Astrocyte of the spinal cord (primary cell): ENCODE measurements at places on chromosomes 2 and 18.

- DNase-seq: peak; percentile 22
These were observed 231.5 kb upstream of the SPRED2 start for GRCh38 chr2:65663831-65664407.

DNA sequence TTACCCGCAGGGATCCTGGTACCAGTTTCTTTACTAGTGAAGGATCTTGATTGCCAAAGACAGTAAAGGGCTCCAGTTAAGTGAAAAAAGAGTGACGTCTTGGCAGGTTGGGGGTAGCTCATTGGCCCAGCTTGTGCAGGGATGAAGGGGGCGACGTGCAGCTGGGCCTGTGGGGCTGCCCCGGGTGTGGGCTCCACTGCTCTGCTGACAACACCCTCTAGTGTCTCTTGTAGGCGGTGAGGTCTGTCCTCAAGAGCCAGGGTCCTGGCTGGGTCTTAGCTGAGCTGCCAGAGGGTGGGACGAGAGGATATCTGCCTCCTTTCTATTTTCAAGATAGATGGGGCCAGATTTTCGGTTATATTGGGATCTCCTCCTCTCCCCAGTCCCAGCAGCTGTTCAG, 6.1 kb downstream of the ARHGEF4 start:
- DNase-seq: no peak

GRCh38 chr2:192579965-192580700, 385.4 kb upstream of the TMEFF2 start:
- no peak for DNase-seq

- DNase-seq: peak; percentile 49
These were observed at the start of gene NETO1 for GRCh38 chr18:72867746-72868584. Gene NETO1, minus strand, starts transcription at chr18:72867987. Its CDS starts 696 bp downstream, at chr18:72867291.

DNA sequence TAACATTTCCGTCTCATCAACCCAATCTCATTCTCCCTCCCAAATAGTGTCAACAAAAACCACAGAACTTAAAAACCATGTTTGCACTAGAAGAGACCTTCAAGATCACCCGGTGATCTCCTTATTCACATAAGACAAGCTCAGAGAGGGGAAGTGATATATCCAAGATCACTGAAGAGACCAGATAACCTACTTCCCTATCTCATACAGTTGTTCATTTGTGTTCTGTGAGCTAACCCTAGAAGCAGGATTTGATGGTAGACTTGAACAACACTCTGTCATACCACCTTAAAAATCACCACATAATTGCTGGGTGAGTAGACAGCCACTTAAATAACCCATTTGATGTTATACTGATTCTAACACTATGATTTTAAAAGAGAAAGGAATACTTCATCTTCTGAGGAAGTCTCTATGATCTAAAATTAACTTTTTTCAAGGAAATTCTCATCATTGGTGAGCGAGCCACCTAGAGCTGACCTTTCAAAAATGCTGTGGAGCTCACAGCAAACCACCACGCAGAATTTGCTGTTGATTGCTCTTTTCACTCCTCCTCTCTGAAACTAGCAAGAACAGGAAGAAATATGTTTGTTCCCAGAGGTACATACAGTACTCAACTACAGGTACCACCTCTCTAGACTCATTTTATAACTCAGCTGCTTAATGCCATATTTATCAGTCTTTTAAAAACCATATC, 15.1 kb downstream of the AAK1 start:
- DNase-seq: no peak

DNA sequence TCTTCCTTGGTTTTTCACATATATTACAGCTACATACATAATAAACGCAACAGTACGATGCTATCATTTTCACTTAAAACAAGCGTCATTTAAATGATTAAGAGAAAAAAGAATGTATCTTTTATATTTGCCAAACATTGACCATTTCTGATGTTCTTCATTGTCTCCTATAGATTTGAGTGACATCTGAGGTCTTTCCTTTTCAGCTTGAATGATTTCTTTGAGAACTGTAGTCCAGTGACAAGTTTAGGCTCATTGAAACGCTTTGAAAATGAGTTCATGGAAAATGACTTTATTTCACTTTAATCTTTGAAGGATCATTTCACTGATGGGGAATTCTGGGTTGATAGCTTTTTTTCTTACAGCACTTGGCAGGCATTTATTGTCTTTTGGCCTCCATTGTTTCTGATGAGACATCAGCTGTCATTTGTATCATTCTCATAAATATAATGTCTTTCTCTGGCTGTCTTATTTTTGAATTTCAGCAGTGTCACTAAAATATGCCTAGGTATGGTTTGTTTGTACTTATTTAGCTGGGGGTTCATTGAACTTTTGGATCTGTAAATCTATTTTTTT, 10.9 kb downstream of the TGIF1 start:
- DNase-seq: no peak

GRCh38 chr18:36427369-36427768, 129.9 kb downstream of the FHOD3 start:
- no peak for DNase-seq

- peak; percentile 40 for DNase-seq
These were observed at the start of gene NCK2 for GRCh38 chr2:105744909-105745853. Gene NCK2, plus strand, starts transcription at chr2:105744912. Its CDS starts 110,152 bp downstream, at chr2:105855064.

- no peak for DNase-seq
These were observed 74.9 kb upstream of the APCDD1 start for GRCh38 chr18:10379522-10379921.
